ENCODE measurements at places on chromosomes 2 and 18. TPM values are rescaled to one million over a fixed set of nuclear protein-coding genes. Genes with fewer than 3 reads are reported as not detected.

Gene SEMA4C
- 26.3 TPM for total RNA-seq

Gene KIF1A
- 7.3 TPM for total RNA-seq

Gene CCDC141
- total RNA-seq: 76.1 TPM

Gene CD8B2
- 0.09 TPM for total RNA-seq

Gene MYCN
- total RNA-seq: 5.9 TPM

Gene GAREM2
- total RNA-seq: 2.5 TPM

Gene TM4SF20
- not detected for total RNA-seq

Gene REG1B
- total RNA-seq: not detected

Gene SCYGR4
- not detected for total RNA-seq

Gene C1QL2
- total RNA-seq: not detected

Gene ERBB4
- 12.7 TPM for total RNA-seq

Gene CHST9
- 0.27 TPM for total RNA-seq

DNA sequence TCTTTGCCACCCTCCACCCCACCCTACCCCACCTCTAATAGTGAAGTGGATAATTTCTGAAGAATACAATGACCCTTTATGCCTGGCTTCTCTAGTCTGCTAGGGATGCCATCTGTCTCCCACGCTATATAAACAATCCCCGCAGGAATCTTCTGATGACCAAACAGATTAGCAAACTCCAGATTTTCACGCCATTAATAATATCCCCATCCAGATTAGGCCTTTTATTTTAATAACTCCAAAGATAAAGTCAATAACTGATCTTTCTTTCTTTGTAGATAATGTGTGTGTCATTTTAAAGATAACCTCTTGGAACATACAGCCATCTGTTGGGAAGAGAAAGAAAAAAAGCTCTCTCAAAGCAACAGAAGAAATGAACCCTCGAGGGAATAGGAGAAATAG is 47.9 kb upstream of the CCDC150 start:
- H3K4me3 ChIP-seq: no peak overlapping the region
- DNase-seq: no peak
- no peak overlapping the region for H3K27ac ChIP-seq
- peaks cover 6% of the 10 kb centered on the region for H3K27me3 ChIP-seq
- peaks cover 4% of the 10 kb centered on the region for H3K4me1 ChIP-seq

GRCh38 chr2:212723226-212723625 is 184.6 kb upstream of the ERBB4 start:
- no peak for DNase-seq
- no peak overlapping the region for H3K4me3 ChIP-seq
- H3K27me3 ChIP-seq: no peaks in the 10 kb centered on the region
- H3K27ac ChIP-seq: no peak overlapping the region

- H3K27ac ChIP-seq: no peak overlapping the region
- H3K4me1 ChIP-seq: peaks cover 2% of the 10 kb centered on the region
- H3K27me3 ChIP-seq: no peaks in the 10 kb centered on the region
- H3K4me3 ChIP-seq: no peak overlapping the region
Measured at GRCh38 chr18:36623681-36624190, 205.1 kb downstream of the TPGS2 start.

GRCh38 chr2:78985558-78985957 is 39.9 kb upstream of the REG3G start:
- H3K36me3 ChIP-seq: no peaks in the 10 kb centered on the region
- no peak overlapping the region for H3K4me3 ChIP-seq
- no peaks in the 10 kb centered on the region for H3K27me3 ChIP-seq
- no peaks in the 10 kb centered on the region for H3K4me1 ChIP-seq
- DNase-seq: no peak

DNA sequence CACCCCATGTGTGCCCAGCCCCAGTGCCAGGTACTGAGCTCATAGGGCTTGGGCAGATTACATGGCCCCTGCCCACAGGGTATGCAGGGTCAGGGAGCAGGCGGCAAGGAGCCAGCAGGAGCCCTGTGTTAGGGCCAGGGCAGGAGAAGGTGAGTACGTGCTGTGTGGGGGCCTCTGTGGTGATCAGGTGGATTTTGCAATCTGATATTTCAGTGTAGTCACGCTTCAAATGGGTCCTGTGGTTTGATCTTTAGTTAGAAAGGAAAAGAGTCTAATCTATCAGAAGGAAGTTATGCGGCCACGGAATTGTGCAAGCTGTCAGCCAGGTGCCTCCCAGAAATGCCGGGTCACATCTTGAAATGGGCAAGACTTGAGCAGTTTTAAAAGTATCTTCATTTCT is 13.9 kb downstream of the UBE2F start:
- H3K27ac ChIP-seq: no peak overlapping the region
- peaks cover 23% of the 10 kb centered on the region for H3K4me1 ChIP-seq
- no peak for DNase-seq
- H3K27me3 ChIP-seq: no peaks in the 10 kb centered on the region
- peaks cover 22% of the 10 kb centered on the region for H3K36me3 ChIP-seq

DNA sequence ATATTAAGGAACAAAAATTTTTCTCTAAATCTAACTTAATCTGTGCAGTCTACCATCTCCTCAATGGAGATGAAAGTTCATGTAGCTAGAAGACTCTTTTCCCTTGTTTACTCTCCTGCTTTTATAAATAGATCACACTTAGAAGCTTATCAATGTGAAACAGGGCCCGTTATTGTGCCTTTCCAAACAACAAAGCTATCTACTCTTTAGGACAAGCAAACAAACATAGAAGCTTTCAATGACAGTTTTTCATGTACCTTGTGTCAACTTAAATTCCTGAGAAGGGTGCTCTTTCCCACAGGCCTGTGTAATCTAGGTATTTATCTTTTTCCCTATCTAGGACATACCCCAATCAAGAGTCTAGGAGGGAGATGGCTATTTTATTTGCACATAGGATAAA is 247.8 kb upstream of the CWC22 start:
- H3K27me3 ChIP-seq: no peaks in the 10 kb centered on the region
- no peak for DNase-seq
- no peaks in the 10 kb centered on the region for H3K4me1 ChIP-seq
- H3K27ac ChIP-seq: no peak overlapping the region
- no peak overlapping the region for H3K4me3 ChIP-seq

- H3K27ac ChIP-seq: peak overlapping the region; percentile 59
- DNase-seq: peak; percentile 89
- no peaks in the 10 kb centered on the region for H3K27me3 ChIP-seq
- peaks cover 33% of the 10 kb centered on the region for H3K4me1 ChIP-seq
- no peak overlapping the region for H3K4me3 ChIP-seq
Measured at GRCh38 chr2:233209533-233210171, 41.8 kb upstream of the ATG16L1 start.

- H3K27ac ChIP-seq: no peak overlapping the region
- H3K36me3 ChIP-seq: peaks cover 4% of the 10 kb centered on the region
- no peak for DNase-seq
- H3K4me3 ChIP-seq: no peak overlapping the region
- H3K4me1 ChIP-seq: peaks cover 13% of the 10 kb centered on the region
Measured at GRCh38 chr2:134132490-134132857, 121.4 kb upstream of the MGAT5 start.

GRCh38 chr2:146392631-146393030 is 1452.2 kb upstream of the ACVR2A start:
- H3K4me3 ChIP-seq: no peak overlapping the region
- no peaks in the 10 kb centered on the region for H3K4me1 ChIP-seq
- no peak for DNase-seq
- H3K27me3 ChIP-seq: no peaks in the 10 kb centered on the region
- no peak overlapping the region for H3K27ac ChIP-seq
- H3K36me3 ChIP-seq: no peaks in the 10 kb centered on the region

DNA sequence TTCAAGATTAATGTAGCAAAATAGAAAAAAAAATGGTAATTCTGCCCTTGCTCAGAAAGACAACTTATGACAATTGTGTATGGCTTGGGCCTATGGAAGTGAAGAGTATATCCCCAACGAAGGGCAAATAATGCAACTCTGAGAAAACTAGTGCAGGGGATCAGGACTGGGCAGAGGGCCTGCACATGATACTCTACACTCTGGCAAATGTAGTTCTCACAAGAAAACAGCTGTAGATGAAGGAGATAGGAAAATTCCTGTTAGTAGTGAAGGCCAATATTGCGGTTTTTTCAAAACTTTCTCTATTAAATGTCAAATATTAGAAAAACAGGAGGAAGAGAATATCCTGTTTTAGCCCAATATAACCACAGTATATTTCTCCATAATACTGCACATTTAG is 77.8 kb downstream of the SCN9A start:
- no peak overlapping the region for H3K27ac ChIP-seq
- H3K4me3 ChIP-seq: no peak overlapping the region
- DNase-seq: peak; percentile 51
- no peaks in the 10 kb centered on the region for H3K4me1 ChIP-seq
- no peaks in the 10 kb centered on the region for H3K27me3 ChIP-seq
- H3K36me3 ChIP-seq: no peaks in the 10 kb centered on the region

- no peak overlapping the region for H3K27ac ChIP-seq
- no peaks in the 10 kb centered on the region for H3K36me3 ChIP-seq
- H3K4me3 ChIP-seq: no peak overlapping the region
- no peak for DNase-seq
Measured at GRCh38 chr2:205936446-205936845, 149.5 kb downstream of the INO80D start.

GRCh38 chr2:59277671-59278070 is 1036.5 kb upstream of the FANCL start:
- no peak overlapping the region for H3K4me3 ChIP-seq
- no peaks in the 10 kb centered on the region for H3K4me1 ChIP-seq
- no peaks in the 10 kb centered on the region for H3K27me3 ChIP-seq
- H3K27ac ChIP-seq: no peak overlapping the region
- DNase-seq: no peak

GRCh38 chr2:17672583-17673317 is 80.9 kb downstream of the SMC6 start:
- no peak overlapping the region for H3K4me3 ChIP-seq
- no peaks in the 10 kb centered on the region for H3K27me3 ChIP-seq
- H3K4me1 ChIP-seq: no peaks in the 10 kb centered on the region

DNA sequence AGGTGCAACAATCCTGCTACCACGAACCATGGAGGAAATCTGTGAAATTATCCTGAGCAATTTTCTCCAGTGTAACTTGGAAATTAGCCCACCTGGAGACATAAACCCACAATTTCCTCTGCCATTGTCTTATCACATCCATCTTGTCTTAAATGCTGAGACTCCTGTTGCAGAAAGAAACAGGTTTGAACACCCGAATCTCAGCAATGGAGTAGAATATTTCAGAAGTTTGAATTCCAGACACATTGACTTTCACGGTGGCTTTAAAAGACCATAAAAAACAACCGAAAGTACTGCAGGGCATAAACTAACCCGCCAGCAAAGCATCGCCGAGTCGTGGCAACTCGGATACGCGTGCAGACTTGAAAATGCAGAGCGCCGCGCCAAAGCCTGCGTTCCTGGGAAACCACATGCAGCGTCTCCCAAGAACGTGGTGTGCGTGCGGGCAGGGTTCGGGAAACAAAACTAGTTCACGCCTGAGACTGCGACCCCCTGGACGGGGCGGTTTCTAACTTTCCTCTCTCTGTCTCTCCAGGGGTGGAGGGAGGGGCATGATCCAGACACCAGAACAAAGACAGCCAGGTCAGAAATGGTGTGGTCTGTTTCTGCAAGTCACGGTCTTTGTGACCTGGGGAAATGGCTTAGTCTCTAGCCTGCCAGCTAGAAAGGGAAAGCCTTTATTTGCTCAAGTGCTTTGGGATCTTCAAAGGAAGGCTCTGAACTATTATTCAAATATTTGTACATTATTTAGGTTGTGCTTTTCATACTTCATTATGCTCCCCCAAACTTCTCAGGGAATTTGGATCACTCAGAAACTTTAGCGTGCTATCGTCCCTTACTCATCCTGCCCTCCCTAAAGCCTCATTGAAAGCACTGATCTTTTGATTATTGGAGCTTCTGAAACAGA is 26.9 kb upstream of the KCTD1 start:
- peak overlapping the region; percentile 39 for H3K4me3 ChIP-seq
- H3K4me1 ChIP-seq: peaks cover 5% of the 10 kb centered on the region
- peak; percentile 43 for DNase-seq
- no peak overlapping the region for H3K27ac ChIP-seq
- H3K36me3 ChIP-seq: no peaks in the 10 kb centered on the region

DNA sequence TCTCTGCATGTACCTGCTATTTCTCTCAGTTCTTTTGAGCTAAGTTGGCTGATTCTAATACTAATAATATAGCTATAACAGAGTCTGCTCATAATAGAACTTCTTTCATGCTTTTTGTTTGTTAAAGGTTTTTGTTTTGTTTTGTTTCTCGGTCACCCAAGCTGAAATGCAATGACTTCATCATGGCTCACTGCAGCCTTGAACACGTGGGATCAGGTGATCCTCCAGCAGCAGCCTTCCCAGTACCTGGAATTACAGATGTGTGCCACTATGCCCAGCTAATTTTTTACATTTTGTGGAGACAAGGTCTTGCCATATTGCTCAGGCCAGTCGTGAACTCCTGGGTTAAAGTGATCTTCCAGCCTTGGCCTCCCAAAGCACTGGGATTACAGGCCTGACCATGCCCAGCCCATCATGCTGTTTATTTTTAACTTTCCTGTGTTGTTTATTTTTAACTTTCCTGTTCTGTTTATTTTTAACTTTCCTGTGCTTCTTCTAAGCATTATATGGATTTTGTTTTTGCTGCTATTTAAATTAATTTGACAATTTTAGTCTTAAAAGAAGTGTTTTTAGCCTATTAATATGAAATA is 763.8 kb upstream of the CDH7 start:
- no peaks in the 10 kb centered on the region for H3K27me3 ChIP-seq
- no peaks in the 10 kb centered on the region for H3K4me1 ChIP-seq
- no peak for DNase-seq
- H3K36me3 ChIP-seq: no peaks in the 10 kb centered on the region
- H3K27ac ChIP-seq: no peak overlapping the region
- H3K4me3 ChIP-seq: no peak overlapping the region

DNA sequence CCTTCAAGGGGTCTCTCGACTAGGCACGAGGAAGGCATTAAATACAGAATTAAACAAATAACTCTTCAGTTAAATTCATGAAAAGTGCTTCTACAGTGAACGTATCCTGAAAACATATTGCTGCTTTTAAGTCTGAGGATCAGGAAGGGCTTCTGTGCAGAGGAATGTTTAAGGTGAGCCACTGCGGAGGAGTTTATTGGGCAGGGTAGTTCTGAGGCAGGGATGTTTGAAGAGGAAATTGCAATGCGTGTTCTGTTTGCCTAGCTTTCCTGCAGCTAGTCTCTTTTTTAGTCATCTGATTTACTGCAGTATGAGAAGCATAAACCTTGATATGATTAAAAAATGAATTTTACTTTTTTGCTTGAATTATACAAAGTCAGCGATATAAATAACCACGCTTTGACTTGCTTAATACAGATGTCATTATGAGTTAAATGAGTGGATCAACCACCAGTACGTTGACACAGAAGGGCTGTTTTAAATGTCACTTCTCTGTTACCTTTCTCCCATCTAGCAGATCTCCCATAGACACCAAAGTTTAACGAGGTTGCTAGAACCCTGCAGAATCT is 98.7 kb downstream of the CTNNA2 start:
- no peak overlapping the region for H3K27ac ChIP-seq
- H3K4me3 ChIP-seq: no peak overlapping the region
- H3K4me1 ChIP-seq: no peaks in the 10 kb centered on the region
- DNase-seq: no peak
- no peaks in the 10 kb centered on the region for H3K36me3 ChIP-seq

DNA sequence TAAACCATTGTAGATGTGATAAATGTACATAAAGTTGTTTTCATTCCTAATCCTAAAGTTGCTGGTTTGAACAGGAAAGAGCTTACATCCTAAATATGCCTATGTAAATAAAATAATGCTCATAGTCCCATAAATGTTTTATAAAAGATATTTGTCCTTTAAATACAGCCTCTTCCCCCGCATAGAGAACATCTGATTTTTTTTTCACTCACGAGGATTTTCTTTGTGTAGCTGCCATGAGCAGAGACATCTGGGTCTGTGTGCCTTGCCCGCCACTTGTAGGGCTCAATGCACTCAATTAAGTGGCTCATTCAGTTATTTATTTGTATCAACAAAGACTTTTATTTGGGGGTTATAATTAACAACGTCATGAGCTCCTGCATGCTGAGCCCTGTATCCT is 72.8 kb downstream of the SOWAHC start:
- no peaks in the 10 kb centered on the region for H3K27me3 ChIP-seq
- no peak overlapping the region for H3K27ac ChIP-seq
- H3K4me1 ChIP-seq: peaks cover 20% of the 10 kb centered on the region
- H3K4me3 ChIP-seq: no peak overlapping the region

Data from muscle of leg (tissue), 16 donors.